Activated T-cell treated with anti-CD3 and anti-CD28 coated beads, Interleukin-2, amount 50 U/mL, for 72 hours (primary cell): ENCODE measurements at places on chromosomes 2 and 18. TPM values are rescaled to one million over a fixed set of nuclear protein-coding genes. Genes with fewer than 3 reads are reported as not detected.

GRCh38 chr18:55427951-55428350 is 160.0 kb downstream of the TCF4 start:
- no peak overlapping the region for H3K4me3 ChIP-seq
- H3K27ac ChIP-seq = no peak overlapping the region
- no peaks in the 10 kb centered on the region for H3K36me3 ChIP-seq
- H3K27me3 ChIP-seq = peaks cover 18% of the 10 kb centered on the region
- DNase-seq = no peak

DNA sequence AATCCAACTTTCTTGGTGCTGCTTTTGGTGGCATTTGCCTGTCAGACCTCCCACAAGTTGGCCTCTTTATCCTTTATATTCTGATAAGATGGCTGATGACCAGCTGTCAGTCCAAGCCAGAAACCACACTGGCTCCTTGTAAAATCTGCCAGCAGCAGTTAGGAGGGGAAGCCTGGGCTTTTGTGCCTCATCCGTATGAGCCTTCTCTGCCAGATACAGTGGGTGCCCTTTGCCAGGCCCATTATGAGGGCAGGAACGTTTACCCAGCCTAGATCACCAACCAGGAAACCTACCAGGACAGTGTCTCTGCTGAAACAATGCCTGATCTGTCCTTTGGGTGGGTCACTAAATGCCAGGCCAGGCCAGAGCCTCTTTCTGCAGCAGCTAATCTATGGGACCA is 202.9 kb upstream of the SP5 start:
- peaks cover 32% of the 10 kb centered on the region for H3K4me1 ChIP-seq
- H3K27me3 ChIP-seq = no peaks in the 10 kb centered on the region
- H3K36me3 ChIP-seq = no peaks in the 10 kb centered on the region
- no peak overlapping the region for H3K27ac ChIP-seq

DNA sequence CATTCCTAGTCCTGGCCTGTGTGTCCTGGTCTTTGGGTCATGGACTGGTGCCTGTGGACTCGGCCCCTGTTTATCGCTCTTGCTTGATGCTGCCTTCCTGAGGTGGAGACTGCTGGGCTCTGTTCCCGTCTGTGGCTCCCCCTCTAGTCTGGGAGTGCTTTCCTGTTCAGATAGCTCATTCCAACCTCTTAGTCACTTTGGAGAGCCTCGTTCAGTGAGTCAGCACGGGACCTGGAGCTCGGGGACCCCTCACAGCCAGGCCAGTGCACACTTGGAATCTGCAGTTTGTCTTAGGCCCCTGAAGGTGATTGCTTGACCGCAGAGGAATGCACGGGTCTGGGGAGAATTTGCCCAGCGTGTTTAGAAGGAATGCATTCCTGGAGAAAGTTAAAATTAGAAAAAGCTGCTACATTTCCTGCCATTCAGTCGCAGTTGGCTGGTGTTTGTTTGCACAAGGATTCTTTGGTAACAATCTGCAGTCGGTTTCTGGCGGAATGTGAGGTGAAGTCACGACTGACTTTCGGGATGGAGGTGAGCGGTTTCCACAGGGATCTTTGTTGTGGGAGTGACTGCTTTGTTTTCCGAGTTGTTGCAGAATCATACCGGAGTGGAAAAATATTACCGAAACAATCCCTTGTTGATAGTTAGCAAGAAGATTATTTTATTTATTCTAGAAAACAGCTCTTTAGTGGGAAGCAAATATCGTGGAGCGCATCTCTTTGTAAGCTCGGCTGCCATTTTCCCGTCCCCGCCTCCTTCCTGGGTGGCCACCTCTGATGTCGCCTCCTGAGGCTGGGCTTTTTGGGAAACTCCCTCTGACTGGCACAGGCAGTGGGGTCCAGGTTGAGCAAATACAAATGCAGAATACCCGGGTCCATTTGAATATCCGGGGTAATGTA is 29.6 kb downstream of the SH3BP4 start:
- no peaks in the 10 kb centered on the region for H3K27me3 ChIP-seq
- no peak overlapping the region for H3K4me3 ChIP-seq
- no peaks in the 10 kb centered on the region for H3K4me1 ChIP-seq
- H3K36me3 ChIP-seq = no peaks in the 10 kb centered on the region
- H3K27ac ChIP-seq = no peak overlapping the region

NCKAP5 gene
- total RNA-seq = not detected
